HCEC 1CT (cell line): ENCODE measurements at places on chromosomes 12 and 14.

DNA sequence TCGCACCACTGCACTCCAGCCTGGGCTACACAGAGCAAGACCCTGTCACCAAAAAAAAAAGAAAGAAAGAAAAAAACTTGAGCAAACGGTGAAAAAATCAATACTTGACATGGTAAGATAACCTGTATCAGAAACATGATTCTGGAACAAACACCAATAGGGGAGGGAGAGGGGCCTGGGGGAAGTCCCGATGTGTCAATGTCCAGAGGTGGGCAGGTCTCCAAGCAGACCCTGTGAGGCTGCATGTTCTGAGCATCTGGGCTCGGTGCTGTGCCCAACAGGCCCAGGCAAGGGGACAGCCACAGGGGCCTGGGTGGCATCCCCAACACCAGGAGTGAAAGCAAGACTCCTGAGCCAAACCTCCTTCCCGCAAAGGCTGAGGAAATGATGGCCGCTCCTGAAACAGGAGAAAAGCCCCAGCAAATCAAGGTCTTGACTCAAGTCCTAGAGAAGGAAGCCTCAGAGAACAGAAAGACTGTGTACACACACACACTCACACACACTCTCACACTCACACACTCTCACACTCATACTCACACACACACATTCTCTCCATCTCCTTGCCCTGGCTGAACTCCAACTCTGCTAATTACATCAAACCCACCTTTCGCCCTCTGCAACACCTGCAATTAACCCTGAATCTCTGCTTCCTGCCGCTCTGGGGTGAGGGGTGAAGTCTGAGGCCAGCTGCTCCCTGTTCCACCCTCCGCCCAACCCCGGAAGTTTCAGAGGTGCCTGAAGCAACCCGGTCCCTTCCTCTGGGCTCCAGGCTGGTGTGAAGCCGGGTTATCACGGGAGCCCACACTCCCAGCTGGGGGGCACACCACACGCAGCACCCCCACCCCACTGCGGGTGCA lies 20.4 kb downstream of the CCDC88C start:
- no peak for DNase-seq

GRCh38 chr14:31232081-31232480 lies 24.5 kb upstream of the HECTD1 start:
- no peak for DNase-seq

DNA sequence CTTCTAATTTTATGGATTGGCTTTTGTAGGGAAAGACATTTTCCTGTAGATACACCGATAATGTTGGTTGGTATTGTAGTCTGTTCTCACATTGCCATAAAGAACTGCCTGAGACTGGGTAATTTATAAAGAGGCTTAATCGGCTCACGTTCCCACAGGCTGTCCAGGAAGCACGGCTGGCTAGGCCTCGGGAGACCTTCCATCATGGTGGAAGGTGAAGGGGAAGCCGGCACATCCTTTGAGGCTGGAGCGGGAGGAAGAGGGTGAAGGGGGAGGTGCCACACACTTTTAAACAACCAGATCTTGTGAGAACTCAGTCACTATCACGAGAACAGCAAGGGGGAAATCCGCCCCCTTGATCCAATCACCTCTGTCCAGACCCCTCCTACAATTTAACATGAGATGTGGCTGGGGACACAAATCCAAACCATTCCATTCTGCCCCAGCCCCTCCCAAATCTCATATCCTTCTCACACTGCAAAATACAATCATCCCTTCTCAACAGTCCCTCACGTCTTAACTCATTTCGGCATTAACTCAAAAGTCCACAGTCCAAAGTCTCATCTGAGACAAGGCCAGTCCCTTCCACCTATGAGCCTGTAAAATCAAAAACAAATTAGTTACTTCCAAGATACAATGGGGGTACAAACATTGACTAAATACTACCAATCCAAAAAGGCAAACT lies 66.7 kb upstream of the EIF5 start:
- no peak for DNase-seq

- DNase-seq, result no peak
Observed at GRCh38 chr12:109815225-109815624, 18.0 kb downstream of the TRPV4 start.

GRCh38 chr12:26058308-26058707 lies 66.5 kb downstream of the BHLHE41 start:
- no peak for DNase-seq

DNA sequence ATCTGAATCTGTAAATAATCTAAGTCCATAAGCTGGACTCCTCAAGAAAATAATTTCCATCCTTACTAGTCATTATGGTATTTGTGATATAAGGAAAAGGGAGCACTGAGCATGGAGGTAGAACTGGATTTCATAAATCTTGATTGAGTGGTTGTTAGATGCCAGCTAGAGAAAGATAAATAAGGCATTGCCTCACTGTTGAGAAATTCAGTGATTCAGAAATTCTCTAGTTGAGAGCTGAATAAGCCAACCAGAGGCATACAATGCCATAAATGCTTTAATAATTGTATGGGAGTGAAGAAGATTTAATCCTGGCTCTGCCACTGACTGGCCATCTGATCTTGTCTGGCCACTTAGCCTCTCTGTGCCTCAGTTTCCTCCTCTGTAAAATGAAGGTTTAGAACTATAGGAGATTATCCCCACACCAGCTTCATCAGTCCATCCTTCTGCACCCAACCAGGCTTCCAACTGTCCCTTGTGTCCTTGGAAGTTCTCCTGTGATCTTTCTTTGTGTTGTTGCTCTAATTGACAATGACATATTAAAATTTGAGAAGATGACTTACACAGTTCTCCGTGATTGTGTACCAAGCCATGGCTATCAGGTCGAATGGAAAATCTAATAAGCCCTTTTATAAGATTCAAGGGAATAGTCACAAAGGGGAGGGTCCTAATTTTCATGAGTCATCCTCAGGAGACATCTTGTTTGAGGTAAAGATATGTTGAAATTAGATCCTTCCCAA lies 394.3 kb downstream of the EGLN3 start:
- DNase-seq, result no peak

DNA sequence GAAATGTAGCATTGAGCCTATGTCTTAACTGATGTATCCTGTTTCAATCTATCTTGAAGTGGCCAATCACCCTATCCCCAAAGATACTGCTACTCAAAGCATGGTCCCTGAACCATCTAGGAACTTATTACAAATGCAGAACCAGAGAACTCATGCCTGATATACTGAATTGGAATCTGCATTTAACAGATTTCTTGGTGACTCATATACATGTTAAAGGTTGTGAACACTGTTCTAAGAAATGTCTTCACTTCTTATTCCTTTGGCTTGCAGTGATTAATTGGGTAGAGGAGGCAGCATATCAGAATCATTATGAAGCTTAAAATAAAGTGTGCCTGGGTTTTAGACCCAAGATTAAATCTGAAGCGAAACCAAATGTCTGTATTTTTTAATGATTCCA lies 795.6 kb downstream of the DIO2 start:
- DNase-seq, result peak; percentile 75
